ENCODE measurements at places on chromosomes 5 and 9.

DNA sequence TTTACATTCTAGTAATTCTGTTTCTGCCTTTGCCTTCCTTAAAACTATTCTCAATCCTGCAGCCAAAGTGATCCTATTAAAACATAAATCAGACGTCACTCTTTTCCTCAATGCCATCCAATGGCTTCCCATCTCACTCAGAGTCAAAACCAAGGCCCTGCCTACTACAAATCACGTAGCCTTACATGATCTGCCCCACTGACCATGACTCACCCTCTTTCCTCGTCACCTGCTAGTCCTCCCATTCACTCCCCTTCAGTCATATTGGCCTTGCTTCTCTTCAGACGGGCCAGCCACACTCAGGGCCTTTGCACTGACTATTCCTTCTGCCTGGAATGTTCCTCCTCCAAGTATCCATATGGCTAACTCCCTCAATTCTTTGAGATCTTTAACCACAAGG is 39.0 kb upstream of the DMXL1 start:
- no peak for DNase-seq

DNA sequence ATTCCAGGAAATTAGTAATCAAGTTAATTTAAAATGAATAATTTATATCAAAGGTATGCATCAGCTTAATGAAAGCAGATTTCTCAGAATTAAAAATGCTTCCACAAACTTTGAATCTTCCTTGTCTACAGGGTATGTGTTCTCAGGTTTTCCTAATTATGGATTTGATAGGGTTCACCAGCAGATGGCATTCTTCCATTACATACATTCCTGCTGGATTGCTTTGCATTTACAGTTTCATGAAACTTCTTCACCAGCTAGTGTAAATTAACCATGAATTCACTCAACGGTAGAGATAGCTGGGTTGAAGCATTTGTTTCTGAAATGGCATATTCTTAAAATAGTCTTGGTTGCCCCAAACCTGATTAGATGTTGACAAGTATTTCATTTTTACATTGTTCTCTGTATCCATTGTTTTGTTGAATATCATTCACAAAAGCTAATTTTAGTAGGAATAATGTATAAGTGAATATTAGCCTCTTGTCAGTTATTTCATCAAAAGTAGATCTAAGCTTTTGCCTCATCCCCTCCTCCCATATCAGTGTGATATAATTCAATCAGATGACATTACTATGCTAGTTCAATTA is 68.7 kb upstream of the WDR41 start:
- DNase-seq: peak; percentile 46

- DNase-seq: no peak
Measured at GRCh38 chr9:124248960-124249359, 8.8 kb upstream of the NEK6 start.

GRCh38 chr5:137403869-137404268 is 95.3 kb downstream of the SPOCK1 start:
- DNase-seq: no peak

DNA sequence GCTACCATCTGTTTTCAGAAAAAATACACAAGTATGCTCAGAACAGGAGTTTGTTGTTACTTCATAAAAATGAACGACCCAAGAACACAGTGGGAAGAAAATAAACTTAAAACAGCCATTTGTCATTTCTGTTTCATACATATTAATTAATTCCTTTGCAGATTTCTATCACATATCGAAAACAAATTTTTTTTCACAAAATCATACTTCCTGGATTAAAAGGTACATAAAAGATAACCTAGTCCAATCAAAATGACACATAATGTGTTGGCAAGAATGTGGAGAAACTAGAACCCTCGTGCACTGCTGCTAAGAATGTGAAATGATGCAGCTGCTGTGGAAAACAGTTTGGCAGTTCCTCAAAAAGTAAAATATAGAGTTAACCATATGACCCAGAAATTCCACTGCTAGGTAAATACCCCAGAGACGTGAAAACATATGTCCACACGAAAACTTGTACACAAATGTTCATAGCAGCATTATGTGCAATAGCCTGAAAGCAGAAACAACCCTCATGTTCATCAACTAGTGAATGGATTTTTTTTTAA is 46.0 kb downstream of the MYO10 start:
- DNase-seq: no peak

GRCh38 chr5:175878544-175879438 is 7.4 kb downstream of the CPLX2 start:
- no peak for DNase-seq

- DNase-seq: no peak
Measured at GRCh38 chr9:96029722-96030530, 154.4 kb downstream of the ERCC6L2 start.

DNA sequence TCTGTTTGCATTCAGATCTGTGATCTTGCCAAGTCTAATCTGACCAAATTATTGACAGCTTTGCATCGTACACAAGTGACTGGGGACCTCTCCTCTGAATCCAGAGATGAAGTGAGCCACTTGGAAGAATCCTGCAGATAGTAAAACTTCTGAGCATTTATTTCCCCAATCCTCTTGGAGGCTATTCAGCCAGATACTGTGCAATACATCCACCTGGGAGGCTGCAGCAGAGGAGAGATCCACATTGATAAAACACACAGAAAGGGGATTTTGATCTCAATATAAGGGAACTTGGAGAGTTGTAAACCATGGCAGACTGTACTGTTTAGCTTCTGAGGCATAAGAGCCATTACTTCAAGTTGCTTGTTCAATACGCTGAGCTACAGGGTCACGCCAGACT is 654.6 kb downstream of the MTRR start:
- DNase-seq: no peak

All from SK-N-DZ (cell line).